ENCODE measurements at places on chromosomes 16 and 17. TPM values are rescaled to one million over a fixed set of nuclear protein-coding genes. Genes with fewer than 3 reads are reported as not detected.

TMEM97 gene
- total RNA-seq = 78.7 TPM

DNA sequence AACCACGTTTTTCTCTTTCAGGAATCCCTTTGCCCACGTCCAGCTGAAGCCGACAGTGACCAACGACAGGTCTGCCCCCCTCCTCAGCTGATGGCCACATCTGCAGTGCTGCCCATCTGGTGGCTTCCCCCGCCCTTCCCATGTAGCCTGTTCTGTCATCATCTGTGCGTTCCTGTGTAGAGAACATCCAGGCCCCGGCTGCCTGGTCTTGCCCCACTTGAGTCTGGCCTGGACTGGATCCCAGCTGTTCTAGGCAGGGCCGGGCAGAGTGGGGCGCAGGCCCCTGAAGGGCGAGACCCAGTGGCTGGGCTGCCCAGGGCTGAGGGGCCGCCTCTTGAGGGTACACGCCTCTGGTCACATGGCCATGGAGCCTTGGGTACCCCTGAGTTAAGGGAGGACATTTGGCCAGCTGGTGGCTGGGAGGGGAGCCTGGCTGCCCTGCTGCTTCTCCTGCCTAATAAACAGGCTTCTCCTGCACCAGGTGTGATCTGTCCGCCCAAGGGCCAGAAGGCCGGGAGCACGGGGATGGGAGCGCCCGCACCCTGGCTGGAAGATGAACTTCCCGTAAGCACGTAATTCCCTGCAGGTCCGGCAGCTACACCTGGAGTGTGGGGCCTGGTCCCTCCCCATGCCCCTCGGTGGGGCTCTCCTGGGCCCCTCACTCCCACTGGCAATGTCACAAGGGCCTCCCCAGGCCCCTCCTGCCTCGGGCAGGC lies 49.4 kb upstream of the PVALEF start:
- no peak for DNase-seq

DNA sequence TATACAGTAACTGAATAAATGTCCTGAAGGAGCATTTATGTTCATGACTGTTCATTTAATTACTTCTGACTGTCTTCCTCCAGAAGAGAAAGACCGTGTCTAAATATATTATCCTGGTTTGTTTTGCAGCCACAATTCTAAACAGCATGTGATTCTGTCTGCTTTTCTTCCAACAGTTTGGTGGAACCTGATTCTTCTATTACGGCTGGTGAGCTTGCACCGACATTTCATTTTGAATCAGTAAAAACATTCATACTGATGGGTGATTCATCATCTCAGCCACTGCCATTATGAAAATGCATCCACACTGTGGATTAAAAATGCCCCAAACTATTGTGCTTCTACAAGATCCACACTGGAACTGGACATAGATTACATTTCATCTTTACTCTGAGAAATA lies 16.9 kb downstream of the KNOP1 start:
- DNase-seq = no peak

GRCh38 chr16:66687906-66688625 lies 8.5 kb downstream of the CMTM4 start:
- DNase-seq = no peak

DNA sequence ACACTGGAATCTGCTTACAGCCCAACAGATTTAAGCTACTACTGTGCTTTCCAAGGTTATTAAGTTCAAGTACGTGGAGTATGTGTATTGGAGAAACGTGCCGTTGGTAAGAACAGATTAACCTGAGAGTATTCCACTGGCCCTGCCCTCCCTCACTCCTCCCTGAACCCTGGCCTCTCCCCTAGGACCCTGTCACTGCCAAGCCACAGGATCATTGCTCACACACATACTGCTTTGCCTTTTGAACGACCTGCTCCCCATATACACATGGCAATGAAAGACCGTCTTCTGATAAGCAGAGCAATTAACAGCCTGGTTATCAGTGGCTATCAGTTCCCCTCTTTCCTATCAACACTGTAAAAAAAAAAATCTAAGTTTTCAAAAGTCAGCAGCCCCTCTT lies 458.9 kb upstream of the DYNLRB2 start:
- DNase-seq = no peak
